ENCODE measurements at places on chromosomes 6 and 20.

GRCh38 chr6:33826537-33826936, 22.7 kb upstream of the MLN start:
- no peak for DNase-seq

DNA sequence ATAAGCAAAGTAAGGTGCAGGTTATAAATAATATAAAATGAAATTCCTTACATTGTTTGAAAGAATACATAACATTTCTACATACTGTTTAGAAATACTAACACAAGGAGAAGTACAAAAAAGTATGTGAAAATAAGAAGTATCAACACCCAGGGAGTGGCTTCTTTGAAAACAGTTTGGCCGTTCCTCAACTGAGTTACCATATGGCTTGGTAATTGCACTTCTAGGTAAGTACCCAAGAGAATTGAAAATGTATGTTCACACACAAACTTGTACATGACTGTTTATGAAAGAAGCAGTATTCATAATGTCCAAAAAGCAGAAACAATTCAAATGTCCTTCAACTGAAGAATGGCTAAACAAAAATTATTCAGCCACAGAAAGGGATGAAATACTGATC, 30.7 kb downstream of the PAK5 start:
- no peak for DNase-seq

DNA sequence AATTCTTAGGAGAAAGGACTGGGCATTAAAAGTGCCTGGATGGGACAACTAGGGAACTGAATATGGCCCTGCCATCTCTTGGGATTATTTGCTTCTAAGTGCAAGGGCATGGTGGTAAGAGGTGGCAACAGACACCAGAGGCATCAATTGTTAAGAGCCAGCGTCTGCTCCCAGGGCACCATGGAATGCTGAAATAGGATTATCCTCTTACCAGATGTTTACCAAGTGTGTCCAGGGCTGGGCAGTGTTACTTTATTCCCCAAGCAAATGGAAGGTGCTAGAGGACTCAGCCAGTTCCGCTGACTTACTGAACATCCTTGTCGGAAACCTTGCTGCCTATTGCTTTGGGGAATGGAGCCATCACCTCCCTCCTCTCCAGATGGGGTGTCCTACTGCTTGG, 273.6 kb upstream of the SUPT3H start:
- DNase-seq: no peak

DNA sequence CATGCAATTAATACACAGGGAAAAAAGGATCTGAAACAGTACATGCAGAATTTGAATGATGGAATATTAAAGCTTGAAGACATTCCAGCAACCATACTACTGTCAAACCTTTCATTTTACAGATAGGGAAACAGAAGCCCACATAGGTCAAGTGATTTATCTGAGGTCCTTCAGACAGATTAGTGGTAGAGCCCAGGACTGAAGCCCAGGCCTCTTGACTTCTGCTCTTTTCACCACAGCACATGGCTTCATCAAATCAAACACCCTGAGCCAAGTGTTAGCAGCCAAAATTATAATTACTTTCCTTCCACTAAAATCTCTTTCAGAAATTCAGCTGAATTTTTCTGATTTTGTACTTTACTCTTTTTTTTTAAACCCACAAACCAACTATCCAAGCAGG, 435.6 kb upstream of the RUNX2 start:
- DNase-seq: no peak

DNA sequence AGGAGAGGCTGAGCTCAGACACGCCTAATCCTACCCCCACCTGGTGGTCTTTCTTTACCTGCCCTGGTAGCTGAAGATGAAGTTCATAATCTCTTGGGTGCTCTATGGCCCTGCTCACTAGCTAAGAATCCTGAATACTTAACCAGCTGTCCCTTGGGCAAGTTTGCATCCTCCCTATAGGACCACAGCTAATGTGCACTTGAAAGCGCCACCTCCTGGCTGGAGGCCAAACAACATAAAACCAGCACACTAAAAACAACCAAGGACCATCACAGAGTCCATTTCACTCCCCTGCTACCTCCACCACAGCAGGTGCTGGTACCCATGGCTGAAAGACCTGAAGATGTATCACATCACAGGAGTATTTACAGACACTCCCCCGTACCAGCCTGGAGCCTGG, 155.5 kb upstream of the SLC24A3 start:
- no peak for DNase-seq

DNA sequence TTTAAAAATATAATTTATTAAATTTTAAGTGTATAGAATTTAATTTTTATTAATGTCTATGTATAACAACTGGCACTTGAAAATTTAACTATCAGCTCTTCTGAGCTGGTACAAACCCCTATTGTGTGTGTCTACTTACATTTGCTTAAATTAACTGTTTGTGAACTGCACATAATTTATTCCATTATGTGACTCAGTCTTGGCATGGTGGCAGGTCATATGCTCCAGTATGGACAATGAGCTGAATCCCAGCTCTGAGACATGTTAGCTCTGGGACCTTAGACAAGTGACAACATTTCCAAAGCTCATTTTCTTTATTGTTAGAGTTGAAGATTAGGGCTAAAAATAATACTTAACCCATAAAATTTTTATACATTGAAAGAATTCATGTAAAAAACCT, 526.1 kb upstream of the MARCKS start:
- no peak for DNase-seq

DNA sequence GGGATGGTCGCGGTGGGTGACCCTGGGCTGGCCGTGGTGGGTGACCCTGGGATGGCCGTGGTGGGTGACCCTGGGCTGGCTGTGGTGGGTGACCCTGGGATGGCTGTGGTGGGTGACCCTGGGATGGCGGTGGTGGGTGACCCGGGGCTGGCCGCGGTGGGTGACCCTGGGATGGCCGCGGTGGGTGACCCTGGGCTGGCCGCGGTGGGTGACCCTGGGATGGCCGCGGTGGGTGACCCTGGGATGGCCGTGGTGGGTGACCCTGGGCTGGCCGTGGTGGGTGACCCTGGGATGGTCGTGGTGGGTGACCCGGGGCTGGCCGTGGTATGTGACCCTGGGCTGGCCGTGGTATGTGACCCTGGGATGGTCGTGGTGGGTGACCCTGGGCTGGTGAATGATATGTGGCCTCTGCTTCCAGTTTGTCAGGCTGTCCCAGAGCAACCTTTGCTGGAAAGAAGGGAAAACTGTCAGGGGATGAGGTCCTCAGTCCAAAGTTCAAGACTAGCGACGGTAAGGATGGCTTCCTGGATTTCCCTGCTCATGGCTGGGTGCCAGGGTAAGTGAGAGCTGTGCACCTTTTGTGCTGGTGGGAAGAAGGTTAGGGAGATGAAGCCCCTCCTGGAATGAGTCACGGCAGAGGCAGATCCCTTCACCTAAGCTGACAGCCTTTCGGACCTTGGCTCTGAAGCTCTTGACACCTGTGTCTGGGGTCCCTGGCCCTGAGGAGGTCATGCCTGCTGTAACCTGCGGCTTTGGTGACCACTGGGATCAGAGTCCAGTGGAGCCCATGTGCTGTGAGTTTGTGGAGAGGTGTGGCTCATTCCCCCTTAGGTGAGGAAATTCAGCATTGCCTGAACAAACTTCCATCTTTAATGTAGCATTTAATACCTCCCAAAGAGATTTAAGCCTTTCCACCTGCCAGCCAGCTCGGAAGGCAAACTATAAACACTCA, 19.1 kb upstream of the PCMTD2 start:
- DNase-seq: no peak

DNA sequence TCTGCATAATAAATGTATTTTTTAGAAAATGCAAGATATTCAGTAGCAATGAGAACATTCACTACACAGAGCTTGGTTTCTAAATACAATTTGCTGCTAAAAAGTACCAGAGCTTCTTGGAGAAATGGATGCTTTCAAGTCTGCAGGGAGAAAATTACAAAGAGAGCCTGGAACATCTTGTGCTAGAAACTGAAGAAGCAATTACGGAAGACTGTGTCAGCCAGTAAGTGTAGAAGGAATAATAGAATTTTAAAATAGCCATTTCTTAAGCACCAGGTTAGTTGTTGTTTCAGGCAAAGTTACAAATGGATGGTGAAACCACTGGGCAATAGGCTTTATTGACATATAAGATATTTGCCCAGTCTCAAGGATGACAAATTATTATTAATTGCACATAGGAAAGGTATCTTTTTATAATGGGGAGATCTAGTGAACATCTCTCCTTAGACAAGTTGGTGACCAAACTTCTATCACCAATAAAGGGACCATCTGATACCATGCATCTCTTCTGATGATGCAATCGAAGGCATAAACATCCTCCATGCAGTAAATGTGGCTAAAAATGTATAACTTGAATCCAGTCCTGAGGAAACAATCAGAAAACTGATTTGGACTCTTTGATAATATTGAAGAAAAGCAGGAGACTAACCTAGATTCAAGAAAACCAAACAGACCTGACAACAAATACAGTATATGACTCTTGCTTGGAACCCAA, 81.7 kb downstream of the ARHGAP18 start:
- no peak for DNase-seq

GRCh38 chr6:9745476-9745875, 669.4 kb downstream of the TFAP2A start:
- no peak for DNase-seq

DNA sequence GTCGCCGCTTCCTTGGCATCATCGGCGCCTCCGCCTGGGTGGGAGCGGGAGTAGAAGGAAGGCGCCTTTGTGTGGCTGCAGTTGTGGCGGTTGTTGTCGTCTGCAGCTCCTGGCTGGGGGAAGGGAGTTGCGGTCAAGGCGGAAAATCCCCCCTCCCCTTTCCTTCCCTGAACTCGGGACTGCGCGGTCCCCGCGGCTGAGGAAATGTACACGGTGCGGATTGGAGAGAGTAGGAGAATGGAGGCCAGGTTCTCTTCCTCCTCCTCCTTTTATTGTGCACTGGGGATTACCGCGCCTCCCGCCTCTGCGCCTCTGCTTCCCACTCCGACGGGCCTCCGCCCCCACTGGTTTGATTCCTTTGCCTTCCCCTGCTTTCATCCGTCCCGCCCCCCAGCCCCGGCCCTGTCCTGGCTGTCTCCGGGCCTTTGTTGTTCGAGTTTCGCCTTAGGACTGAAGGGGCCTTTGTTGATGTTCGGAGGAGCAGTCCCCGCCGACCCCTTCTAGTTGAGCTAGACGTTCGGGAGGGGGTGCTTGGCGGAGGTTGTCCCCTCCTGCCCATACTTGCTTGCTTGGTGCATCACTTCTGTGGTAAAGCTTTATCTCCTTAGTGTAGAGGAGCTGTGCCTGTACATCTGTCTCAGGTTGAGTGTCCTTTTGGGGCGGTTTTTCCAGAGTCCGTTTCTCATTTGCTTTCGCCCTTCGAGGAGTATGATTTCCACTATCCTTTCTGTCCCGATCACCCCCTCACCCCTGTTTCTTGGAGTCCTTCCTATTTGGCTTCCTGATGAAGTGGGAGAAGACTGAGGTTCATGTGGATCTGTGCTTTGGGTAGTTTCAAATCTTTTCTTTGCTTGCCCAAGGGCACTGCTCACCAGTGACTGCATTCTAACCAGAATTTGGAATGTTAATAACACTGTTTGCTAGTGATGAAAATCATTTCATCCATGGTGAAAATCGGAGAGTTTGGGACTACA, 764 bp downstream of the ZNF292 start:
- no peak for DNase-seq

DNA sequence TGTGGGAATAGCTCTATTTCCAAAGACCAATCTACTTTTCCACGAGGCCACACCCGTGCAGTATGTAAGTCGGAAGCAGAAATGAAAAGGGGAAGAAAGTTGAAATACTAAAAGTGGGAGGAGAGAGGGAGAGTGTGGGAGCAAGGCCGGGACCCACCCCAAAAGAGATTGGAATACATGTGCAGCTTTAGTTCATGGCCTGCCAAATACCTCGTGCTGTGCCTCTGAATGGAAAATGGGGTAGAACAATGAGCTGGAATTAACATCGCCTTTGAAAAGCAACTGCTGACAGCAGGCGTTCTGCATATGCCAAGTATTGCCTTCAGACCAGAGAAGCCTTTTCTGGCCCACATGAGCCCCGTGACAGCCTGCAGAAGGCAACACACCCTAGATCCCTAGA, 155.6 kb downstream of the CD83 start:
- DNase-seq: no peak

DNA sequence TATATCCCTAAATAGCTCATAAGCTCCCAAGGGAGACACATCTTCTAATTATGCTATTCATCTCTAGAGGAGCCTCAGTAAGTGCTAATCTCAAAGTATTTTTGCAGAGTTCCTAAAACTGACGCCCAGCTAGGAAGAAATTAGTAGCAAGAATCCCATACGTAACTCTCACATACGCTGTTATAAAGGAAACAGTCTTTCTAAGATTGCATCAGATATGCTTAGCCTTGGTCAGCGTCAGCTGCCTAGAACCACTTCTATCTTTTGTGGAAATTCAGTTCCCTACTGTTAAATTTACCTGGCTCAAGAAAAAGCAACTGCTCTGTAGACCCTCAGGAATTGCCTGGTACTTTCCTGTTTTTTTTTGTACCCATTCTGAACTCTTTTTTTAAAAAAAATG, 13.6 kb downstream of the RIPOR2 start:
- no peak for DNase-seq

GRCh38 chr6:125314009-125314581, 12.3 kb upstream of the HDDC2 start:
- DNase-seq: peak; percentile 59

- peak; percentile 75 for DNase-seq
Observed at GRCh38 chr6:149834513-149835481, 29.4 kb downstream of the LRP11 start.

DNA sequence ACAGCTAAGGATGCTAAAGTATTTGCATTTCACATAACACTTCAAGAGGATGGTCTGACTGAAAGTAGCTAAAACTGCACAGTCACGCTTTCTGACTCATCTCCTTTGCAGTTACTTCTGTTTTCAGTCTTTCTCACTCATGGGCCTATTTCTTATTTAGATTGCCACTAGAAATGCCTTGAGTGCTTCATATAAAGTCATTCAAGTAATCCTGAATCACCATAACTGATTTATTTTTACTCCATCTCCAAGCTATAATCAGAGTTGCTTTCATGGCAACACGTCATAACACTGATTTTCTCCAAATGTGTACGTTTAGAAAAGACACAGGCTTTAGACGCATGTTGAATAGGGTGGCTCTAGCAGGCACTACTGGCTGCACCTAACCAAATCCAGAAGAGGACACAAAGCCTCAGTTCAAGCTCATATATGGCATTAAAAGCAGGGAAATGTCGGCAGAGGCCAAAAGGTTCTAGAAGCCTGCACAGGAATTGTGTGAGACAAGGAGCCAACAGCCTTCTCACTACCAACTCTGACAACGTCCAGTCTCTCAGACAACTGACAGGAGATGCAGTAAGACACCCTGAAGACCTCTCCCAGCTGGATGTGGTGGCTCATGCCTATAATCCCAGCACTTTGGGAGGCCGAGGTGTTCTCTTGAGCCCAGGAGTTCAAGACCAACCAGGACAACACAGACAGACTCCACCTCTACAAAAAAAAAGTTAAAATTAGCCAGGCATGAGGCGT, 64.1 kb upstream of the BEND6 start:
- DNase-seq: no peak

DNA sequence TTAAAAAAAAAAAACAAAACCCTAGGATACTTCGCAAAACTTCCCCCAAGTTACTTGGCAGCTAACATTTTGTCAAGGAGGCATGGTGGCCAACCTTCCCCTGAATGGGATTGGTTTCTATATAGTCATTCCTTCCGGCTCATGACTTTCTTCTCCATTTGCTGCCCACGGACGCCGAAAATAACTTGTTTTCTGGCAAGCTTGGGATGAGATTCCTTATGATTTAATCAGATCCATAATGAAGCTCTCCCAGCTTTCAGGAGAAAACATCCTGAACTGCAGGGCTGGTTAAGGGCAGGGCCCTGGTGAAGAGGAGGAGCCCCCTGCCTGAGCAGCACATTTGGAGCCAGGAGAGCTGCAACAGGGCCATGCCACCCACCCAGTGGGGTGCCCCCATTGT, 49.9 kb downstream of the PPP1R16B start:
- DNase-seq: no peak

Data from KG1 (cell line).